NCI-H1694 treated with DMSO at 0.1 percent for 48 hours (cell line): ENCODE measurements at places on chromosomes 5 and 9.

GRCh38 chr5:52356311-52356918 lies 431.3 kb upstream of the ITGA1 start:
- DNase-seq, result peak; percentile 53

DNA sequence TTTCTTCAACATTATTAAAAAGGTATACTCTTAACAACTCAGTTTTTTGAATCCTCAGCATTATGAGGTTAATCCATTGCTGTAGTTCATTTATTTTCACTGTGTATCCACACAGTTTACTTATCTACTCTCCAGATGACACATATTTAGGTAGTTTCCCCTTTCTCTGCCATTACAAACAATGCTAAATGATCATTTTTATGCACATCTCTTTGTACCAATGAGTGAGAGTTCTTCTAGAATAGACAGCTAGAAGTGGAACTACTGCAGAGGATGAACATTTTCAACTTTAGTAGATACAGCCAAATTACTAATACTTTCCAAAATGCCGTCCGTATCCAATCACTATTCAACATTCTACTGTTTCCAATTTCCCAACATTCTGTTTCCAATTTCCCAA lies 11.5 kb downstream of the AFF4 start:
- DNase-seq, result no peak

DNA sequence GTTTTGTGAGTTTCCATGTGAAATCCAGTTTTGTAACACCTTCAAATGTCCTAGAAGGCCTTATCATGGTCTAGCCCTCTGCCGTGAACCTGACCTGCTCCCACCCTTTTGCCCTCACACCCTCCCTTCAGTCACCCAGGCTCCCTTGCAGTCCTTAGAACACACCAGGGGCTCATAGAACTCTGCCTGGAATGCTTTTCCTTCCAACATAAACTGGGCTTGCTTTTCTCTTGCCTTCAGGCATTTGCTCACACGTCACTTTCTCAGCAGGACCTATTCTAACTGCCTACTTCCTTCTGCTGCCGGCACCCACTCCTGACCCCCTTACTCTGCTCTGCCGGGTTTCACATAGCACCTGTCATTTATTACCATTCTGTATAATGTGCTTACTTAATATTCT lies 111.9 kb downstream of the PDE8B start:
- DNase-seq, result no peak

DNA sequence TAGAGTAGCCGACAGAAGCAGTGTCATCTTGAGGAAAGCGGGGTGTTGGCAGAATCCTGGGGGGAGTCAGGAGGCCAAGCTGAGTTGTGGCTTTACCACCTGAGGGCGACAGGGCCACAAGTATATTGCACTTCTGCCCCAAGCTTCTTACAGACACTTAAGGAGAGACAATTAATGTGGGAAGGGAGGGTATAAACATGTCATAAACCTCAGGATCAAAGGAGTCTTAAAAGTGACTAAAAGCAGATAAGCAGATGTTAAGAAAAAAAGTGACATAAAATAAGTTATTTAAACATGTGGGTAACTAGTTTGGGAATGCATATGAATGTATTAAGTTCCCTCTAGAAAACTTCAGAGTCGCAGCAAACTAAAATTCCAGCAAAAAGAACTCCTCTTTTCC lies 63.9 kb downstream of the ERAP1 start:
- no peak for DNase-seq

DNA sequence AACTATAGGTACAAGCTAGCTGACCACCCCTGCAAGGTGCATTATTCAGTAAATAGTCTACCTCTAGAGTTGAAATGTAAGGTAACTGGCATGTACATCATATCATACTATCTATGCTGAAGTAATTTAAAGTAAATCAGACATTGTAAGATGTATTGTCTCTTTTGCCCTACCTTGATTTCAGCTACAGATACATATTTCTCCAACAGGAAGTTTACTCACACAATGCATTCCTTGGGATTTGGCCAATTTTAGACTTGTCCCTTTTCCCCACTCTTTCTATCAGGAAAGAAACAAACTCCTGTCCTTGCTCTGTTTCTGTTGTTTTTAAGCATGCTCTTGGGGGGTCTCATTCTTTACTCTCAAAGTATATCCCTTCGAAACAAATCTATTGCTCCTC lies 58.5 kb upstream of the TSLP start:
- no peak for DNase-seq

DNA sequence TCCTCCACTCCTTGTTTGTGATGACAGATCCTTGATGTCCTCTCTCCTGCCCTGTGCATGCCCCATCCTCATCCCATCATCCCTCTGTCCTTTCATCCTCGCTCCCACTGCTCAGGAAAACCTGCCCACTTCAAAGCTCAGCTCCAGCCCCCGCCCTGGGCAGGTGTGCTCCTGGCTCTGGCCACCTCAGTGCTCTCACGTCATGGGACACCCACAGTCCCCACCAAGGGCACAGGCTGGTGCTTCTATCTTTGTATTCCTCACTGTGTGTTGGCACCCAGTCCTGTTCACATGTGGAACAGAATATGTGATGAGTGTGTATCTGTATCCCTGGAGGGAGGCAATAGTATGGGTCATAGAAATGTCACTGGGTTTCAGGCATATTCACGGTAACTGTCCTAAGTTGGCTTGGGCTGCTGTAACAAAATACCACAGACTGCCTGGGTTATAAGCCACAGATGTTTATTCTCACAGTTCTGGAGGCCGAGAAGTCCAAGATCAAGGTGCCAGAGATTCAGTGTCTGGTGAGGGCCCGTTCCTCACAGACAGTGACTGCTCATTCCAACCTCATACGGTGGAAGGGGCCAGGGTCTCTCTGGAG lies 13.5 kb downstream of the GFPT2 start:
- no peak for DNase-seq

DNA sequence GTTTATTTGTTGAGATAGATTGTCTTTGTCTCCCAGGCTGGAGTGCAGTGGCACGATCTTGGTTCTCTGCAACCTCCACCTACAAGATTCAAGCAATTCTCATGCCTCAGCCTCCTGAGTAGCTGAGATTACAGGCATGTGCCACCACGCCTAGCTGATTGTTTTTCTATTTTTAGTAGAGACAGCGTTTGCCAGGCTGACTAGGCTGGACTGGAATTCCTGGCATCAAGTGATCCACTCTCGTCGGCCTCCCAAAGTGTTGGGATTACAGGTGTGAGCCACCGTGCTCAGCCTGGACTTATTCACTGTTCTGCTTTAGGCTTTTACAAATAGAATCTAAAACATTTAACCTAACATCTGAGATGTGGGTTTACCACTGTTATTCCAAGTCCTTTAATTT lies 91.3 kb downstream of the COMMD10 start:
- no peak for DNase-seq

- no peak for DNase-seq
Measured at GRCh38 chr5:36494841-36495601, 111.4 kb upstream of the SLC1A3 start.

DNA sequence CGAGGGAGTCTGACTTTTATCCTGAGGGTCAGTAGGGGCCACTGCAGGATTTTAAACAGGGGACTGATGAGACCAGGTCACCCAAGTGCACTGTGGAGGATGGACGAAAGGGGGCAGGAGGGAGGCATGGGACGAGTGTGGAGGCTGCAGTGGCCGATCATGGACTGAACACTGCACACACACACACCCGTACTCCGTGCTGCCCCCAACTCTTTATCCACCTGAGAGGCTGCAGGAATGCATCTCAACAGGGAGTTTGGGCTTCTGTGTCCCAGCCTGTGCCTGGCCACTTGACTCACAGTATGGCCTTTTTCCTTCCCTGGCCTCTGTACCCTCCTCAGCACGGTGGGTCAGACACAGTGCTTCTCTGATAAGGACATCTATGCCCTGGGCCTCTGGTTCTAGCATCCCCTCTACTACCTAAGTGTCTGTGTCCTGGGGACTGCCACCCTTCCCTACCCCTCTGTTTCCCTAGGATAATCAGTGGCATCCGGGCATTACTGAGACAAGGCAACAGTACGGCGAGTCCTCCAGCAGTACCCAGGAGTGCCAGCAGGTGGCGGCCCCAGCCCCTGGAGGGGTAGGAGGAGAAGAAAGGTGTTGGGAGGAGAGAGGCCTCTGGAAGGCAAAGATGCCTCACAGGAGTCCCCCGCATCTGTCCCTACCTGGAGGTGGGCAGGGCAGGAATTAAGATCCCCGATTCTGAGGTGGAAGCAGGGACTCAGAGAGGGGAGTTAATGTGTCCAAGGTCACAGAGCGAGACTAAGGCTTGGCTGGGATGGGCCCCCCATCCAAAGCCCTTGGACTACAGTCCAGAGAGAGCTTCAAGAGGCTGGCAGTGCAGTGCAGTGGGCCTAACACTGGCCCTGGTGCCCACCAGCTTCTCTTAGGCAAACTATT lies 5.1 kb upstream of the CDX1 start:
- DNase-seq, result peak; percentile 27

GRCh38 chr9:1429297-1429696 lies 379.1 kb downstream of the DMRT2 start:
- no peak for DNase-seq

- DNase-seq, result no peak
Measured at GRCh38 chr5:103498800-103499551, 63.6 kb downstream of the NUDT12 start.

DNA sequence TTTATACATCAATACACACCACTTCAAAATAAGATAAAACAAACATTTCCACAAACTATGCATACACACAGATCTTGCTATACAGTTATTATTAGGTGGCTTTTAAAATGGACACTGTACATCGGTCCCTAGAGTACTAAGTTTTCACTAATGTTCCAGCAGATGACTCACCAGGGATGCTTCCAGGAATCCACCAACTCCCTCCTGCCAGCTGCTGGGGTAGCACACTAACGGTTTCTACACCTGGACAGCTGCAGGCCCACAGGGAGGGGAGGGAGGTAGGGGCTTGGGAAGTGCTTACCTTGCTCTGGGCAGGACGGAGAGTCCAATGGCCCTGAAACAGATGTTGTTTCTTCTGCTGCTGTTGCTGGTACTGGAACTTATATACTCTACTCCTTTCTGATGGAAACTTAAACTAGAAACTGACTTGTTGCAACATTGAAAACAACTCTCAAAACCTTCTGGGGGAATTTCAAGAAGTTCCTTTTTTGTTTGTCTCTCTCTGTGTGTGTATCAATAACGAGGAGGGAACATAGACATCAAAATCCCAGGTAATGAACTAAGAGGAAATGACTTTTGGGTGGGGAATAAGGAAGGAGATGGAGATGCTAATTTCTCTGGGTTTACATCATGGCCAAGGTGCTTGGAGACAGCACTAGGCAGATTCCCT lies at the start of gene IL12B:
IL12B (minus strand) TSS at position 357 of the 670 bp plus-strand sequence. CDS start 3,705 bp downstream, outside the sequence.
- DNase-seq, result no peak

DNA sequence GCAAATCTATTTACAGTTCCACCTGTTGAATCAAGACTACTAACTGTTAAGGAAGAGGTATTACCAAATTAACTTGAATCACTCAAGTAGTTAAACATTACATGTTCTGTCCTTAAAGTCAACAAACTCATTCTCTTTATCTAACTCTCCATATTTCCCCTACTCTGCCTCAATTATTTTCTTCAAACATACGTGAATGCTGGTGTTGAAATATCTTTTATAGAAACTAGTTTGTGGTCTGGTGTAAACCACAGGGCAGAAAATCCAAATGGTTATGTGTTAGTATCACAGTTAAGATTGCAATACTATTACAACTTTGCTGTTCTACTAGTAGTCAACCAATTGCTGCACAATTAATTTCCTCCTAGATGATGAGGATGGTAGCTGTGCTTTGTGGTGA lies 603.5 kb downstream of the KCTD16 start:
- DNase-seq, result no peak

DNA sequence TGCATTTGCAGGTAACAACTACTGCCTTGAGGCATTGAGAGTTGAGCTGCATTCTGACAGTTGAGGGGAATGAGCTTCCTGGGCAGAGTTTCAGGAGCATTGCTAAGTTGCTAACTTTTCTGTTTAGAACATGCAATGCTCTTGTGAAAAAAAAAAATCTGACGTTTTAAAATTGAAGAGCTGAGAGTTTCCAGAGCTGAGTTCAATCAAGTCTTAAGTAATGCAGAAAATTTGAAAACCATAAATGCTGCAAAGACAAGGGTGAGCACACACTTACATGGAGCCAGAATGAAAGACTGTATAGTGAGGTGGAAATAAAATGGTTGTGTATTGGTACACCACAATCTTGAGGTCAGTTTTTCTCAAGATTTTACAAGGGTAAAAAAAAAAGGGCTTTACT lies 166.0 kb downstream of the GABRB2 start:
- DNase-seq, result no peak

DNA sequence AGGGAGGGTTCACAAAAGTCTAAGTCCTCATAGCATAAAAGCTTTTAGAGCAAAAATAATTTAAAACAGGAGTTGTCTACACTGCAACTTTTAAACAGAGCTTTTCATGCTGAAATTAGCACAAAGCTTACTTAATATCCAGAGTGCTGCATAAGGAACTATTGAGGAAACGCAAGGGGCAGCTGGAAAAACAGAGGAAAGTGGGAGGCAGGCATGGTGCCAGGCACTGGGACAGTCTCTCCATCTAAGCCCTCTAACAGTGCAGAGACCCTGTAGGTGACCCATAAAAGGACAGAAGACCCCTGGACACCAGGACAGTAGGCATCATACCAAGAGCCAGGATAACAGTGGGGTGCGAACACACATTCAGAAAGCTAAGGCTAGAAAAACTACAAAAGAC lies 49.3 kb downstream of the ADAMTS12 start:
- no peak for DNase-seq

GRCh38 chr9:123894822-123895221 lies 35.1 kb downstream of the DENND1A start:
- no peak for DNase-seq

GRCh38 chr9:113154946-113155345 lies 4.1 kb downstream of the SLC31A2 start:
- no peak for DNase-seq

GRCh38 chr9:31912636-31913035 lies 471.8 kb upstream of the ACO1 start:
- no peak for DNase-seq

DNA sequence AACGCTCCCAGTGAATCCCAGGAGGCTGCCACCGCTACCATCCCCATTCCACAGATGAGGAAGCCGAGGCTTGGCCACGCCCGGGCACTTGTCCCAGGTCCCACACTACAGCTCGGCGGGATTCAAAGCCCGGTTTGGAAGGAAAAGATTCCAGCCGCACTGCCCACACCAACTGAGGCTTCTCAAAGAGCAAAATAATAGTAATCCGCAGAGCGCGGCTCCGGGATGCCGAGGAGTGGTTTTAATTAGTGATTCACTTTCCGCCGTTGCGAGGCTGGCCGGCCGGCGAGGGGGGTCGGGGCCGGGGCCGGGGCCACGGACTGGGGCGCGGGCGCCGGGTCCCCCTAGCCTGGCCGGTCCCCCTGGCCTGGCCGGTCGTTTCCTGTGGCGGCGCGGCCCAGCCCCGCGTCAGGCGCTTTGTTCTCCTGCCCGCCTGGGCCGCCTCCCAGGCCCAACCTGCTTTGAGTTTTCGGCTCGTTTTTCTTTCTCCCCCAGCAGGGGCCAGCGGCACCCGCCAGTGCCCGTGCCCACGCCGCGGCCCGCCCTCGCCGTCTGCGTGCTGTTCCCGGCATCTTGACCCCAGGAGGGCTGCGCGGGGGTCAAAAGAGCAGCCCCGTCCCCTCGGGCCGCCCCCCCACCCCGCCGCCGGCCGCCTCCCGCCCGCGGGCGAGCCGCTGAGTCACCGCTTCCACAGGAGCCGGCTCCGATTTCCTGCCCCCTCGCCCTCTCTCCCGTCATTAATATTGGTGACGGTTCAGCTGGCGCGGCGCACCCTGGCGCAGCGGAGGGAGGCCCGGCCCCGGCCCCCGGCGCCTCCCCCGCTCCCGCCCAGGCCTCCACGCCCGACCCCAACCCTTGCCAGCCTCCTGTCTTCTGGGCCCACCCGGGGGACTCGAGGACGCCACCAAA lies 31.2 kb downstream of the FGF18 start:
- DNase-seq, result no peak

- no peak for DNase-seq
Measured at GRCh38 chr5:82596451-82596850, 318.3 kb upstream of the RPS23 start.

- no peak for DNase-seq
Measured at GRCh38 chr9:122777052-122777451, 11.7 kb upstream of the OR5C1 start.
